ENCODE measurements at places on chromosomes 5 and 9.
A peak's percentile ranks its signal among the peaks of the same experiment; 100 is the strongest.

GRCh38 chr5:129639331-129639730 lies 108.6 kb upstream of the MINAR2 start:
- no peak for DNase-seq

GRCh38 chr9:3436629-3437420 lies 89.0 kb downstream of the RFX3 start:
- DNase-seq = no peak

DNA sequence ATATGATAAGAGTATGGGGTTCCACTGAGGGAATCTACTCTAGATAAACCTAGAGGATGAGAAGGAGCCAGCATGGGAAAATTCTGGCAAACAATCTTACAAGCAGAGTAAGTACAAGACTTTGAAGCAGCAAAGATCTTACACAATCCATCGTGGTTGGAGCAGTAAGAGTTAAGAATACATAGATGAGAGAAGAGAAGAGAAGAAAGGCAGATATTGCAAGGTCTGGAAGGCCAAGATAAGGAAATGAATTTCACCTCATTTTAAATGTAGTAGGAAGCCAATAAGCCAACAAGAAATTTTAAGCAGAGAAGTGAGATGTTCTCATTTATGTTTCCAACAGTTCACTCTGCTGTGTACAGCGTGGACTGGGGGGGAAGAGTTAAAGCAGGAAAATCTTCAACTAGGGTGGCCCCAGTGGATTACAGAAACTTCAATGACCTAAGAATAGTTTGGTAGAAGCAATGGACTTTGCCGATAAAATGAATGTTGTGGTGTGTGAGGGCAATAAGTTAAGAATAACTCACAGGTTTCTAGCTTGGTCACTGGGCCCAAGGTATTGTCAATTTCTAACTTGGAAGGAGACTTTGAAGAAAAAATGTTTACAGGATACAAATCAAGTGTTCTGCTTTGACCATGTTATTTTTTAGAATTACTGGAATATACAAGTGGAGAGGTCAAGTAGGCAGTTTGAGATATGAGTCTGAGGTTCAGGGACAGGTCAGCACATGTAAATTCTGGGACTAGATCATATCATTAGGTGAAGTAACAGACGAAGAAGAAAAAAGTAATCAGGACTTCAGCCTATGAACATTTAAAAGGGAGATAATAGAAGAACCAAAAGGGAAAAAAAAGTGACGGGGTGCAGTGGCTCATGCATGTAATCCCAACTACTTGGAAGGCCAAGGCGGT lies 12.1 kb upstream of the ISOC1 start:
- DNase-seq = no peak

- DNase-seq = no peak
Observed at GRCh38 chr9:132896906-132897305, 18.2 kb downstream of the SPACA9 start.

DNA sequence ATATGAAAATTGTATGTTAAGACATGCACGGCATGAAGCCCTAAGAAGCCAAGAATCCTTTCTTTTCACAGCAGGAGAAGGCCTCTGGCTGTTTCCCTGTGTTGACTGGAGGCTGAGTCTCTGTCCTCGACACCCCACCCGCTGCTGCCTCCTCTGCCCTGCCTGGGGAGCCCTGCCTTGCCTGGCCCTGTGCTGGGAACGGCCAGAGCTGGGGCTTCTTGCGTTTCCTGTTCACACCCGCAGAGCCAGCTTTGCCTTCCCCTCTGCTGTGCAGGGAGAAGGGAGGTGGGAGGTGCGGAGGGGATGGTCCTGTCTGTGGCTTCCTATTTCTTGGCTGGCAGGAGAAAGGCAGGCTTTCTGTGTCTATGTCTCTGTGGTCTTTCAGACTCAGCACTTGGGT lies 6.9 kb upstream of the GMCL2 start:
- peak; percentile 88 for DNase-seq

DNA sequence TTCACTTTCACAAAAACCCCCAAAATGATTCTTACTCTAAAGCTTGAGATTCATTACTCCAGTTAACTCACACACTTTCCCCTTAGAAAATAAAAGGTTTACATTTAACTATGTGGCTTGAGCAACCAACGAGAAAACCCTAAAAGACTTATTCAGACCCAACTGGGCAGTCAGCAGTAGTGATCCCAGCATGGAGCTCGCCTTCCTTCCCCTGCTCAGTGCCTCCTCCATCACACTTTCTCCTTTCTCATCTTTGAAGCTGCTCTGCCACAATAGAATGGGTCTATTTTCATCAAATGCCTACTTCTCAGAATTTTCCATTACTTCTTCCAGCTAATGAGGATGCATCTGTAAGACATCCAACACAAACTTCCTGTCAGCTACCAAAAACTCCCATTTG lies 29.1 kb downstream of the RORB start:
- no peak for DNase-seq

- no peak for DNase-seq
Observed at GRCh38 chr9:115115117-115115880, 2.7 kb downstream of the TNC start.

DNA sequence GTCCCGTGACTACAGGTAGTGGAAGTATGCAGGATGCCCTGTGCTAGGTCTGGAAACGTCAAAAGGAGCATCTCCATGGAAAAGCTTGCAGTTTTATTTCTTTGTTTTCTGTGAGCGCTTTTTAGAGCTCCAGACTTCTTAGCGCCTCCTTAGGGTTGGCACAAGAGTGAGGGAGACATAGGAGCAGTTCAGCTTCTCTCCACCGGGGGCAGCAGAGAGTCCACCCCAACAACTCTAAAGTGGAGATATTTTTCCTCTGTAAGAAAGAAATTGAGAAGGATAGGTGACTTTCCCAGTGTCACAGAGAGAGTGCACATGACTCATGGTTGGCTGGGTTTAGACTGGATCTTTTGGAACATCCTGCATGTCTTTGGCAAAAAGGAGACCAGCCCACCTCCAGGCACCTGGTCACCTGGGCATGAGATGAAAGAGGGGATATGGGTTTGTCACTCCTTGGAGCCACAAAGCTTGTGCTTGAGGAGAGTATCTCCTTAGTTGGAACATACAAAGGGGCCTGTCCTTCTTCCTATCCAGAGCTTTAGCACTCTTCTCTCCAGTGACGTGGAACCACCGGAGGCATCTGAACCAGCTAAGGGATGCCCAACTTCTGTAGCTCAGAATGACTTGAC lies 637.7 kb downstream of the SEMA5A start:
- peak; percentile 41 for DNase-seq

GRCh38 chr5:155514105-155514563 lies 500.6 kb downstream of the KIF4B start:
- no peak for DNase-seq

DNA sequence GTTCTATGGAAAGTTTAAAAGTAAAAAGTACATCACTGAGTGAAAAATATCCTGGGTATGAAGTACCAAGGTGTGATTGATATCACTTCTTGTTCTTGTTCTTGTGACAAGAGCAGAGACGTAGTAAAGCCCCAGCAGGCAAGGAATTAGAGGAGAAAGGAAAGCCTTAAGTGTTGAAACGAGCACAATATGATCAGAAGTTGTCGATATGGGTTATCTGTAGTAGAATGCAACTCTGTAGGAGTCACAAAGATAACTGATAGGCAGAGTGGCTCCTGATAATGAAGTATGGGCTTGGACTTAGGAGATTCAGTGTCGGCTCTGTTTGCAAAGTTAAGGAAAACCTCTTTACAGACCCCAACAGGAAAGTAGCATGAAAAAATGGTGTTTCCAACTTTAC lies 1179.1 kb downstream of the DTWD2 start:
- DNase-seq = no peak

- no peak for DNase-seq
Observed at GRCh38 chr9:36598273-36598672, 25.6 kb downstream of the MELK start.

DNA sequence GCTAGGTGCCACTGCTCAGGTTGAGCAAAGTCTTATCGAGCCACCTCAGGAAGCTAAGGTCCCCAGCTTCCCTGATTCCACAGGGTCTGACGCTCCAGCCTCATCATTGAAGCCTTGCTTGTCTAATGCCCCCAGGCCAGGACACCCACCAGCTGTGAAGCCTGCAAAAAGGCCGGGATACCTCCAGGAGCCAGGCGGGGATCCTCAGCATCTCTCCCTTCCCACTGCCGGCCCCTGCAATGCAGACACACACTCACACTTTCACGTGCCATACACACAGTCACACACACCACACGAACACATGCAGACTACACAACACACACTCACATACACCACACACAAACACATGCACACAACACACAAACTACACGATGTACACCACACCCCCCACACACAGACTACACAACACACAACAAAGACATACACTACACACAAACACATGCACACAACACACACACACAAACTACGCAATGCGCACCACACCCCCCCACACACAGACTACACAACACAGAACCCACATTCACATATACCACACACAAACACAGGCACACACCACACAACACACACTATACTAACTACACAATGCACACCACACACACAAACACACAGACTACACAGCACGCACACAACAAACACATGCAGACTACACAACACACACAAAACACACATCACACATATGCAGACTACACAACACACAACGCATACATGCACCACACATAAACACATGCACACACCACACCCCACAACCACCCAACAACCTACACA lies 17.8 kb upstream of the S1PR3 start:
- DNase-seq = no peak

GRCh38 chr5:170262061-170263045 lies 29.6 kb downstream of the C5orf58 start:
- no peak for DNase-seq

GRCh38 chr5:77748160-77748559 lies 28.0 kb downstream of the TBCA start:
- DNase-seq = no peak

GRCh38 chr9:137916540-137916939 lies 39.0 kb downstream of the CACNA1B start:
- no peak for DNase-seq

GRCh38 chr9:136170006-136170901 lies 34.7 kb downstream of the LHX3 start:
- peak; percentile 45 for DNase-seq

GRCh38 chr9:125028041-125028440 lies 87.2 kb upstream of the GOLGA1 start:
- no peak for DNase-seq

DNA sequence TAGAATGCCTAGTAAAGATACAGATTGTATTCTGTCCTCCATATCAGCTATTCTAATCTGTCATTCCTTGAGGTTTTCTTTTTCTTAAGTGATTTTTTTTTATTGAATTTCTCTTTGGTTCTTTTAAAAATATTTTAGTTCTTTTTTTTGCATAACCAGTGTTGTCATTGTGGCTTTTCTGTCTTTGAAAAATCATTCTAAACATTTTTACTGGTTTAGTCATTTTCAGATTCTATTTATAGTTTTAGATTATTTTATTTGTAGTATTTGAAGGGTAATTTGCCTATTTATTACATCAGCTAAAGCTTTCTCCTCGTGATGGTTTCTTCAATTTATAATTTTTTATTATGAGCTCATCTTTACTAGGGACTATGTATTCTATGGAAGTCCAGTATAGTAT lies 78.1 kb downstream of the NDUFAF2 start:
- DNase-seq = no peak

DNA sequence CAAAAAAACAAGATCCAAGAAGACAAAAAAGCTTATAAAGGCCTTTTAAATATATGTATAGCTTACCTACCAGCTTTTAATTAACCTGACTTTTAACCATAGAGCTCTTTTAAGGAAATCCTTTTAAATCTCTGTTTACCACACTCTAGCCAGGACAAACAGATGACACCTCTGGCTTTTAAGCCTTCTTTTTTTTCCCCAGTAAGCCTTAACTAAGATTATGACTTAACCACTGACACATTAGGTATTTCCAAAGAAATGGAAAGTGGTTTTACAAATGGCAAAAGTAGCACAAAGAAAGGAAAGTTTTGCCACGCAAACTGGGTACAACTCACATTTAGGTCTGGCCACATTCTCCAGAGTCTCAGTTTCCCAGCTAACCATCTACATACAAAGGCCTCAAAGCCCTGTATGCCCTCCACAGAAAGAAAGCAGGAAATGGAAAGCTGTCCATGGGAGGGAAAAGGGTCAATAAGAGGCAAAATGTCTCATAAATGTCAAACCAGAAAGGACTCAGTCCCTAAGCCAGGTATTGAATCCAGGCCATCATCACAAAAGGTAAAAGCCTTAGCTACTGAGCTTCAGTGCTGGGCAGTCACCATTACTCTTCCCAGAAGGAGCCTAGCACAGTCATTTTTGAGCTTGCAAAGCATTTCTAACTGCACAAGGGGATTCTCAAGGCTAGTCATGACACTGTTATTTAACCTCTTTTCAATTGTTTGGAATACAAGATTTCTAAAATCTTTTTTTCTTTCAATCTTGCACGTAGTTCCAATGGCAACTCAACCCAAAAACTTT lies 19.7 kb downstream of the TMEM161B start:
- no peak for DNase-seq

DNA sequence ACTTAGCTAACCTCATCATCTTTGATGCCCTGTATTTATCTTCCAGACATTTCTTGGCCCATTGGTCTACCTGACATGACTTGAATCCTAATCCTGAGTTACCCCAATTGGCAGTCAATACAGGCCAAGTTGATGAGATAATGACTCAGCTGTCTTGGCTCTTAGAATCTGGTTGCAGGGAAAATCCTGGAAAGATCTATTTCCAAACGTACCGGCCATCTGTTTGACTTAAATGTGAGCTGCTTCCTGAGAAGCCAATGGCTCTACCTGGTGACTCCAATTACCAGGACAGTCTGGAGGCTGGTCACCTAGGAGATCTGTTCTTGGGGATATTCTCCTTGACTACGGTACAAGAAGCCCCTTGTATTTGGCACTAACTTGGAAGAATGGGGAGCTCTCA lies 475.2 kb upstream of the BRINP1 start:
- no peak for DNase-seq

DNA sequence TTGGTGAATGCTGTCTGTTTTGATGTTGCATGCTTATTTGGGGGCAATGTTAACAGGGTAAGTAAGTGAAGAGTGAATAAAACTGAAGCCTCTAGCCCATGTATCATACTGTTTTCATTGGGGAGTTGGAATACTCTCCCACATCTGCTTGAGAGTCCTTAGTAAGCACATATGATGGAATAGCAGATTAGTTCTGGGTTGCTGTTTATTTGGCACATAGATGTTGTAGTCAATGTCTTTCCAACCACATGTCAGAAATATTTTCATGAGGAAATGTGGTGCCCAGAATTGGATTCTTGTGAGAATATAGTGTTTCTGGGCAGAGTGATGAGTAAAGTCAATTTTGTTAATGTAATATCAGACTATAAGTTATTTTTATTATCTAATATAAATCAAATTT lies 611.7 kb upstream of the FTMT start:
- no peak for DNase-seq

DNA sequence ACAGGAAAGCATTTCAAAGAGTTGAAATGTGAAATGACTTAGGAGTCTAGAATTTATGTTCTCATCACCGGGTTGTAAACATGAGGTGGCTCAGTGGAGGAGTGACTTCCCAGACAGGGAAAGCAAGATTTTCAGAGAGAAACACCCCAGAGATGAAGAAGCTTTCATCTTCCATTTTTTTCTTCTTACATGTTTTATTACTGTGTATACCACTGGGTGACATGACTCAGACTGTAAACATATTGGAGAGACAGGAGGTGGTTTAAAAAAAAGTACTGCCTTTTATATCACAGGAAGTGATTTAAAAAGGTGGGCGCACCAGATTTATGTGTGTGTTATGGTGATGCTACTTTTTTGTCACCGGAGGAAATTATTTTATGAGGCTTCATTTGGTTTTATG lies 209.1 kb upstream of the TUT7 start:
- DNase-seq = no peak

Measured in NB4 (cell line).